ENCODE measurements at places on chromosomes 12 and 14.

DNA sequence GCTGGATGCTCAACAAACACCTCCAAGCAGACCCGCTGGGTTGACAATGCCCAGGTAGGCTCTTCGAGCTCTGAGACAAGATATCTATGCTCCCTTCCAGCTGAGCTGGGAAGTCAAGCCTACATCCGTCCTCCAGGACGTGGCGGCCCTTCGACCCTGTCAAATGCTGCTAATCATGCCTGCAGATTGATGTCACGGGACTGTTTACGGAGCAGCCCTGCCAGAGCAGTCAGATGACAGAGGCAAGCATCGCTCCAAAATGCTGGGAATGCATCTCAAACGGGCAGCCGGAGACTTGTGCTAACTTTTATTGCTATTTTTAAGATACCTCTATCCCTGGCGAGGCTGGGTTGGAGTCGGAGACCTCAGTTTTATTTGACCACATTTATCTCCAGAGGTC, 139.2 kb downstream of the NTF3 start:
- DNase-seq: no peak

GRCh38 chr12:65364046-65364445, 85.6 kb downstream of the MSRB3 start:
- DNase-seq: no peak

- DNase-seq: no peak
Observed at GRCh38 chr14:94380225-94381148, 7.9 kb downstream of the SERPINA1 start.

- no peak for DNase-seq
Observed at GRCh38 chr14:57871459-57872080, 5.7 kb upstream of the SLC35F4 start.

GRCh38 chr12:19744705-19745218, 305.5 kb downstream of the AEBP2 start:
- DNase-seq: no peak

DNA sequence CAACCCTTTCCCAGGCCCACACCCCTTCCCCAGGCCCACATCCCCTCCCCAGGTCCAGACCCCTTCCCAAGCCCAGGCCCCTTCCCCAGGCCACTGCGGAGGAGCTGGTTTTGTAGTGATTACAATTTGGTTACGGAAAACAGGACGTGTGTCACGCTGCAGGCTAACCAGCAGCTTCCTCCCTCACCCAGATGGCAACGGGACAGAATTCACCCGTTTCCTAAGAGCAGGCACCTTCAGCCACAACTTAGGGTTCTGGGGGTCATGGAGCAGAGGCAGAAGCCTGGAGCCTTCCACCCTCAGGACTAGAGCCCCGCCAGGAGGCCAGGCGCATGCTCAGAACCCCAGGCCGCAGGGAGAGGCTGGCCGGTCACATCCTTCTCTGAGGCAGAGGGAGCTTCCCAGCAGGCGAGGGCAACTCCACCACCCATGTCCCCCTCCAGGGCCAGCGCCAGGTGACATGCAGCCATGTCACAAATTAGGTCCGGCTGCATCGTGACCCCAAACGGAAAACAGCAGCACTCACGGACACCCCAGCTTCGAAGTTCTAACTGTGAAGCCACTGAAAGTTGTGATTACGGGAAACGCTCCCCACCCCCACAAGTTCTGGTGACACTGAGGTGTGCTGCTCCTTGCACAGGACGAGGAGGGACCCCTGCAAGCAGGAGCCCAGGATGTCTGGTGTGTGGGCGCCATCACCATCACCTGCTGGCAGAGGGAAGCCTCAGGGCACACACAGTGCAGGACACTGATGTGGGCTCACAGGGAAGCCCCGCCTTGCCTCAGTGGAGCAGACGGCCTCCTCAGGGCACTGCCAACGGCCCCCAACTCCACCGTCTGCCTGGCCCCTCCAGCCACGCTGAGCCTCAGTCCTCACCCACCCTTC, 7.7 kb downstream of the BRF1 start:
- no peak for DNase-seq

- DNase-seq: no peak
Observed at GRCh38 chr14:35959835-35960234, 133.7 kb downstream of the BRMS1L start.

GRCh38 chr14:22036541-22037239, 363.1 kb upstream of the OR4E1 start:
- DNase-seq: no peak

DNA sequence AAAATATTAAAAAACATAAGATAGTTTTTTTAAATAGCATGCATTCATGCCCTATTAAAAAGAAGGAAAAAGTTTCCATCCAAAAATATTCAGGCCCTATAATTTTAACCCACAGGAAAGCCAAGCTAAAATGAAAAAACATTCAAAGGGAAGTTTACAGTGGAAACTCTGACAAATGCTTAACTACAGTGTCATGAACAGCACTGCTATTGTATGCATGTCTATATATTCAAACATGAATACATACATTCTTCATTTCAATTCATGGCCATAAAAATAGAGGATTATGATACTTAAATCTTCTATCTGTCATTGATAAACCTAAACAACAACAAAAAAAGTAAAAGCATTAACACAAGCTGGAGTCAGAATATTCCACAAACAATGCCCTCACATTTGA, 67.4 kb downstream of the PPP2R5E start:
- no peak for DNase-seq

GRCh38 chr12:62643486-62643885, 176.9 kb downstream of the MON2 start:
- DNase-seq: no peak

DNA sequence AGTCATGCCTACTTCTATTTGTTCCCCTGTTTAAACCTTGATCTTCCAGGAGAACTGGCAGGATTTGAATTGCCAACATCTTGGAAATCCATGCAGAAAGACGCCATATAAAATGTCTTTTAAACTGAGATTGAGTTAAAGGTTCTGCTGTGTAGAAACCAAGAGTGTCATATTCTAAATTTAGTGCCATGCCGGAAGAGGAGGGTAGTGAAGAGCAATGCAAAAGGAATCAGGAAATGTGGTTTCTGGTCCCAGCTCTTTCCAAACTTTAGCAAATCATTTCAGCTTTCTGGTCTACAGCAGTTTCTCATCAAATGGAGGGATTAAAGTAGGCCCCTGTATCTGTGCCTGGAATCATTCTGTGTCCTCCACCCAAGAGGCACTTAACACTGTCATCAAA, 85.7 kb downstream of the BTG1 start:
- no peak for DNase-seq

- DNase-seq: no peak
Observed at GRCh38 chr12:10235761-10236631, 23.3 kb downstream of the GABARAPL1 start.

GRCh38 chr14:103141117-103141796, 18.0 kb downstream of the TNFAIP2 start:
- DNase-seq: no peak

DNA sequence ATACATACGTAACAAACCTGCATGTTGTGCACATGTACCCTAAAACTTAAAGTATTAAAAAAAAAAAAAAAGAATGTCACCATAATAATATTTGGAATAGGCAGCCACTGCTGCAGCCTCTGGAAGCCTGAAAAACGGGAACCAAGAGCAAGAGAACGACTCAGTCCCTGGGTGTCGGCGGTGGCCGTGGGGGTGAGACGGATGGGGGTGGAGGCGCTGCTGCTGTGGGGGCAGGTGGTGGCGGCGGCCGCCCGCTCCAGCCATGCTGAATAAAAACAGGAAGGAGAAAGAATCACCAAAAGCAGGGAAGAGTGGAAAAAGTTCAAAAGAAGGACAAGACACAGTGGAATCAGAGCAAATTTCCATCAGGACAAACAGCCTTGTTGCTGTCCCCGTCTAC, 46.9 kb downstream of the ZFYVE21 start:
- no peak for DNase-seq

- DNase-seq: no peak
Observed at GRCh38 chr14:61333087-61333486, 11.7 kb downstream of the PRKCH start.

DNA sequence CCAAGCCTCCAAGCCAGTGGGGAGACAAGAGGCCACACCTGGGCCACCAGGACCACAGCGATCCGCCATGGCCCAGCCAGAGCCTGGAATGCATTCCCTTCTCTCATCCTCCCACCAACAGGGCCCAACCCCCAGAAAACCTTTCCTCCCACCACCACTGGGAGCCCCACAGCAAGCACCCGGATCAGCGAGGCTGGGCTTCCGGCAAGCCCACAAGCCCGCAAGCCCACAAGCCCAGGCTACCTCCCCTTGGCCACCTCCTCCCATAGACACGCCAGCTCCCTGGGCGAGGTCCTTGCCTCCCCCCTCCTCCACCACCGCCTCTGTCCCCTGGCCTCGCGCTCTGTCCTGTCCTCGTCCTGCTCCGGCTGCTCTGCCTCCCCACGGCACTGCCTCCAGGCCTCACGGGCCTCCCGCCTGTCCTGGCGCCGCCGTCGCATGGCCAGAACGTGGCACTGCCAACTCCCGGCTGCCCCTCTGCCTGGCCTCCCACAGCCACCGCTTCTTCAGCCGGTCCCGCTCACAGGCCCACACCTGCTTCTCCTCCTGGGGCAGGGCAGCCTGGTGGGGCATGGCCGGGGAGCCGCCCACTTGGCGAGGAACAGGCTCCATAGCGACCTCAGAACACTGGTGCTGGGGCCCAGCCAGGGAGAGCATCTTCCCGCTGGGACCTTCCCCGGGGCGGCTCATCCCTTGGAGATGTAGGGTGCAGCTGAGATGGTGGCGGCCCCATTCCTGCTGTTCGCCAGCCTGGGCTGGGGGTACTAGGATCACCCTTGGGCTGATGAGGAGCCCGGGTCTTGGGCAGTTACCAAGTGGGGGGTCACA, 5.6 kb downstream of the CDK2AP1 start:
- DNase-seq: no peak

DNA sequence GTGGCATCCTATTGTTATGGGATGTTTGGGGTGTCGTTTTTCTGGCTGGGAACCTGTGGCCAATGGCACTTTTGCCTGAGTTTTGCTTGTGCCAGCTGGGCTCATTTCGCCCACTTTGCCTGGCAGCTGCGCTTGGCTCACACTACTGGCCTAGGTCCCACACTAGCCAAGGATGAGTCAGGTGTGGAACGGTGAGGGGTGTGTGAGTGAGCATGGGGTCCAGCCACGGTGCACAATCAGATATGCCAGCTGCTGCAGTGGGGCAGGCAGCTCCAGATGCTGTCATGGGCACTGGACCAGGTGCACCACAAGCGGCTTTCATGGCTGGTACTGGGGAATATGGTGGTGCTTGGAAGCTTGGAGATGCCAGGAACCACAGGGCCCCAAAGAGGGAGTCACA, 21.5 kb downstream of the TRHDE start:
- no peak for DNase-seq

DNA sequence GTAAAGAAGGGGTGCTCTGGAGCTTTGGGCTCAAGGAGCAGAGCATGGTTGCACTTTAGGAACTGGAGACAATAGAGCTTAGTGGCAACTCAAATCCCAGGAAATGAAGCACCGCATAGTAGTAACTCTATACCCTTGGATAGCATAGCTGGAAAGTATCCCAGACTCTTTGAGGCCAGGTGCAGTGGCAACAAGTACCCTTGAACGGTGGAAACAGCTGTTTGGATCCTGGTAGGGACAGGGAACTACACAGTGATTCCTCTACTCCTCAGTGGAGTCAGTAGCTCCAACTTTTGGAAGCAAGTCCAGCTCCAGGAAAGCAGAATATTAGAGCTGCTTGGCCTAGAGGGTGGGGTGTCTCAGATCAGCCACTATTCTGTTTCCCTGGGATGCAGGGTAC, 129.0 kb upstream of the WSCD2 start:
- no peak for DNase-seq

- DNase-seq: no peak
Observed at GRCh38 chr14:101217080-101217463, 313.6 kb upstream of the RTL1 start.

GRCh38 chr12:131044136-131044535, 90.4 kb downstream of the ADGRD1 start:
- no peak for DNase-seq

DNA sequence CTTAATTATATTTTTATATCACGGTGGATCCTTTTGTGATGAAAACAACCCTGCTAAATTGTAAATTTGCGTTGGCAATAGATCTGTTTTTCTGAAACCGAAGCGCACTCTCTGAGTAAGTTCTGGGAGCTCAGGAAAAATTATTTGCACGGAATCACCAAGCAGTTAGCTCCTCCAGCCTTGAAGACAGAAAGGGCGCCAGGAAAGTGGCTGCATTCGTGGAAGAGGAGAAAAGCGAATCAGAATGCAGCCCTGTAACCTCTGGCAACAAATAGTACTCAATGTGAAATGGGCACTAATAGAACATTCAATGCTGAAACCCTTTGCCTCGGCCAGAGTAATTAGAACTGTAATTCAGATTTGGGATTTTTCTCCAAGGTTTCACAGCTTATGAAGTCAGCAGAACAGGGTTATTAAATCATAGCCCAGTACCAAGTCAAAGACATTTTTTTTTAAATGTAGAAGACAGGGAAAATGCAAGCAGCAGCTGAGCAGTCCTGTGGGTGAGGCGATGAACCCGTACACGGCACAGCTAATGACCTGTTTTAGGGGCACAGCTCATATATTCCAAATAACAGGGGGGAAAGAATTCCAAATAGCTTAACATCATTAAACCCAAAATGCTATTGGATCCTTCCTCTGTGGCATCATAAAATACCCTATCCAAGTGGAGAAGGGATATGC, 251.4 kb downstream of the EGLN3 start:
- DNase-seq: no peak

GRCh38 chr12:31966558-31967205, 7.5 kb downstream of the RESF1 start:
- DNase-seq: no peak

GRCh38 chr14:20848955-20849570, 42.1 kb upstream of the RNASE3 start:
- DNase-seq: no peak

GRCh38 chr14:69473946-69474345, 10.6 kb upstream of the PLEKHD1 start:
- no peak for DNase-seq

DNA sequence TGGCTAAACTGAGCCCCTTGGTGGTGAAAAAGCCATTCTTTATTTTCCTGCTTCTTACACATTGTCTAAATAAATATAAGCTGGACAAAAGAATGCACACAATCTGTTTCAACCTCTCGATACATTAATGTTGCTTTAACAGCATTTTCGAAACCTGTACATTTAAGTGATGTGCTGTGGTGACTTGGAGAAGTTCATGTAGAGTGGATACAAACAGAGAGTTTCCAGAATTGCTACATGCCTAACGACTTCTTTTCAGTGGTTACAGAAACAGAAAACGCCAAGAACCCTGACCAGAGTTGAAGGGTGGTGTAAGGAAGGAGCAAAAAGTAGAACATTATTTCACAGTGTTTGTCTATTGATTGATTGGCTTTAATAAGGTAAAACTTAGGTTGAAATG, 500.9 kb downstream of the SLC16A7 start:
- DNase-seq: no peak

DNA sequence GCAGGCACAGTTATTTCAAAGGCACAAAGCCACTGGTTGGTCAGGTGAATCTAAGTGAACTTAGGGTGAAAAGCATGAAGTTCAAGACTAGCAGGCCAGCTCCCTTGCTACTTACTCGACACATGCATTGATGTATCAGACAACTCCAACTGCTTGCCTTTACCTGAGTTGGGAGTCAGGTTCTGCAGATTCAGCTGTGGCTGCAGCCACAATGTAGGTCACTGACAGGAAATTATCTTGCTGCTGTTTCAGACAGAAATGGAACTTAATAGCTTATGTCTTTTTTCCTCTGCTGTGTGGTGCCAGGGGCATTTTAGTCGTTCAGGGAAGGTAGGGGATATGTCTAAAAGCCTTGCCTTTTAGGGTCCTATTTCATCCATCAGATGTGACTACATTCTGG, 125.6 kb upstream of the RPH3A start:
- no peak for DNase-seq

Measured in stimulated activated CD8-positive, alpha-beta memory T cell treated with anti-CD3 and anti-CD28 coated beads, Interleukin-7, amount 100 ng/mL, for 48 hours (primary cell).